Myocyte (in vitro differentiated cells): ENCODE measurements at places on chromosomes 7 and 10. TPM values are rescaled to one million over a fixed set of nuclear protein-coding genes. Genes with fewer than 3 reads are reported as not detected.

Gene TMEM236
- total RNA-seq: 0.13 and 0.31 TPM in 2 replicates

Gene ELN
- 12.1 and 16.6 TPM in 2 replicates for total RNA-seq

Gene RNF148
- not detected in 2 replicates for total RNA-seq

Gene FMC1
- total RNA-seq: 17.4 and 25.7 TPM in 2 replicates

Gene PPP2R2D
- total RNA-seq: 14.4 and 29.6 TPM in 2 replicates

Gene INA
- total RNA-seq: not detected in 2 replicates

- DNase-seq: no peak
Observed at GRCh38 chr7:20424500-20424899, 93.8 kb downstream of the ITGB8 start.

GRCh38 chr10:70912556-70912955, 24.2 kb upstream of the PCBD1 start:
- no peak for DNase-seq

DNA sequence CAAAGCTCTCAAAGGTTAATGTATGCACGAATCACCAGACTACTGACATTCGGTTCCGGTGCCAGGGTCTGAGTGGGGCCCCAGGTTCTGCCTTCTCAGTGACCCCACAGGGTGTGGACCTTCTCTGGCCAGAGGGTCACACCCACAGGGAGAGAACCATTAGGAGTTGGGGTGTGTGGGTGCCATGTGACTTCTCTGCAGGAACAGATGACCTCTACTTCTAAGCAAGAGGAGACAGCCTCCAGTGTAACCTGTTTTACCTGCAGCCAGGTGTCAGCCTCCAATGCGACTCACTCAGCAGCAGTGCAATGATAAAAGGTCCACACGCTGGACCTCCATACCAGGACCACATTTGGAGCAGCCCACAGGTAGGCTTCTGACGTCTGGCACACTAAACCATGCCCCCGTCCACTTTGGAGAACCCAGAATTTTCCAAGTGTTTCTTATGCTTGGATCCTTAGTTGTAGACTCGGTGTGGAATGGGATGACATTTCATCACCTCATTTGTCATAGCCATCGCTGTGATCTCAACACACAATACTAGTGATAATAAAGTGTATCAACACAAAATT, 16.2 kb upstream of the INSIG1 start:
- no peak for DNase-seq

DNA sequence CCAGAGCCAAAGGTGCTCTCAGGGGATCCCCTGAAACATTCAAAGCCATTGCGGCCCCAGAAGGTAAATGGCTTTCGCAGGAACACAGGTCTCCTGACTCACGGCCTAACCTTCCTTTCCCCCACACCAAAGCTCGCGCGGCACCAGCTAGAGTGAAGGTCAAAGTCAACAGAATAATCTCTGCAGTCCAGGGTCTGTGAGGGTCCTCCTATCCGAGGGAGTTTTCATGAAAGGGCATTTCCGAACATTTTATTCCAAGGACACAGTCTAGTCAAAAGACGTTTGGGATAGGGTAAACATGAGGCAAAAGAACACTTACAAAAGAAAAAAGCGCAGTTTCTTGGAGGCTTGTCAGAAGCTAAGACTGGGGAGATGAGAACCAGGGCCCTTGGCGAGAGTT, 559 bp upstream of the STEAP2 start:
- no peak for DNase-seq
